DMS 273 treated with DMSO at 0.1 percent for 48 hours (cell line): ENCODE measurements at places on chromosomes 2 and 18.

- no peak for DNase-seq
Measured at GRCh38 chr2:31256611-31257382, 22.8 kb downstream of the EHD3 start.

DNA sequence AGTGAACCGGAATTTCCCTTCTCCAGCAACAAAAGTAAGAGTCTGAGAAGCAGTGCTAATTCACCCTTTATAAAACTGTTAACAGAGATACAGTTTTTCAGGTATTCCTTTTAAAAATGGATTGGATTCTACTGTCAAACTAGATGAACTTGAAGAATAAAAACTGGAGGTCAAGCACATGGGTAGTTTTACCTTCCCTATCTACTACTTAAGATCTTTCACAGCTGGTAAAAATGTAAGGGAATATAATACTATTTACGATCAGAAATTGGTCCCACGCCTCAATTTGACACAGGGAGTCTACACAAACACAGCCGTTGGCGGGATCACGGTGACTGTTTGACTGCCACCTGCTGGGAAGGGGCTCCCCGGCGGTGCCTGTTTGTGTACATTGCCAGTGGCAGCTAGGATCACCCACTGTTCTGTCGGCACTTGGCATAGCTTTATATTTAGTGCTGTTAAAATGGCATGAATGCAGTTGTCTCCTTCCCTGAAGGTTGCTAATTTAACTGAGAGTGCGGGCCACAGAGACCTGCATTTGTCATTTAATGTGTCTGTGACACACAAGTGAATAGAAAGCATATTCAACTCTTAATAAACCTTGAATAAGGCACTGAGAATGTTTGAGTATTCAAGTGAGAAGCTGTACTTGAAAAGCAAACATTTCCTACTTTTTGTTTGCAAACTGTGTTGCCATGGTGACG lies 59.5 kb downstream of the ABCG8 start:
- no peak for DNase-seq

- DNase-seq, result no peak
Measured at GRCh38 chr2:66565291-66565690, 130.4 kb downstream of the MEIS1 start.

DNA sequence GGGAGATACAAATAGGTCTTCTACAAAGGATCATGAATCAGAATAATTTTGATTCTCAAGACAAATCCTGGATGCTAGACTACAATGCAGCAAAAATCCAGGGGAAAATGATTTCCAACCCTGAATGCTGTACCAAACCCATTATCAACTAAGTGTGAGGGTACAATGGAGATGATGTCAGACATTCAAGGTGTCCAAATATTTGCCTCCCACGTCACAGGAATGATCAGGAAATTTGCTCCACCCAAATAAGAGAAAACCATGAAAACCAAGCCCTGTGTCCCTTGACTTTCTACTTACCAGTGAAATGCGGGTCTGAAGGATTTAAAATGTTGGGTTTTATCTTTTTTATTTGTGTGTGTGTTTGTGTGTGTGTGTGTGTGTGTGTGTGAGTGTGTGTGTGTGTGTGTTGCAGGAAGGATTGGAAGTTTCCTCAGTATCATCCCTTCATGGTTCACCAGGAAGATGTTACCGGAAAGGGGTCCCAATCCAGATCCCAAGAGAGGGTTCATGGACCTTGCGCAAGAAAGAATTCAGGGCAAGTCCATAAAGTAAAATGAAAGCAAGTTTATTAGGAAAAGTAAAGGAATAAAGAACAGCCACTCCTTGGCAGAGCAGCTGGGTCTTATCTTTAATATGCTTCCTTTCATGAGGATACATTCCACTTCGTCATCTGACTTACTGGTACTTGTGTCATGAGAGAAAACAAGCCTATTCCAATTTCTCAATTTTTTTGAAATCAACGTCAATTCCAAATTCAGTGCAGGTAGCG lies 61.1 kb upstream of the ID2 start:
- no peak for DNase-seq

- no peak for DNase-seq
Measured at GRCh38 chr2:12819721-12820120, 103.0 kb downstream of the TRIB2 start.

DNA sequence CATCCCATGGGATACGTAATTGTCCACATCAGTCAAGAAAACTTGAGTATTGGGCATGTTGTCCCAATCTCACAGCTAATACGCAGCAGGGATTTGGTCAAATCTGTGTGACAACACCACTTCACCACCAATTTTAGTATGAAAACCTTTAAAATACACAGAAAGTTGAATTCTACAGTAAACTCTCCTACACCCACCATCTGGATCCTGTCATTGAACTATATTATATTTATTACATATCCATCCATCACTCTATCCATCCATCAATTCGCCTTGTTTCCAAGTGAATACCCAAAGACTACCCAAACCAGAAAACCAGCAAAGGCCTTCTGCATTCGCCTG lies 846 bp upstream of the FKBP7 start:
- no peak for DNase-seq
